ENCODE measurements at places on chromosomes 6 and 20.

DNA sequence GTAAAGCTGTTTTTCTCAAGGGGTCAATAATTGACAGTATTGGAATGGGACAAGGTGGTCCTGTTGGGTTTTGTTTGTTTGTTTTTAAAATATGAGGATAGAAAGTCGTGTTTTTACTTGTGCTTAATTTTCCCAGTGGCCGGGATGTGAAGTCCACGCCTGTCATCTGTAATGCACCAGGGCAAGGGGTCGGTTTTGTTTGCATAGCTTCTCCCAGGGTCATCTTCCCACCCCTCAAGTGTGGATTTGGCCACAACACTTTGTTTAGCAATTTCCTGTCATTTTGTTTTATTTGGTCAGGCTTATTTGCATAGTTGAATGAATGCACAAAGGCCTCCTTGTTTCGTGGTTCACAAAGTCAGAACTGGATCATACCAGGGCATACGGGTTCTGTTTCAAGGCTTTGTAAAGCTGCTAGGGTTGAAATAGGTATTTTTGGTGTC lies 29.8 kb downstream of the SYNJ2 start:
- no peak for DNase-seq

GRCh38 chr6:136673571-136673970 lies 118.7 kb downstream of the MAP3K5 start:
- DNase-seq = no peak

- DNase-seq = no peak
Observed at GRCh38 chr20:10537850-10538480, 102.9 kb downstream of the SLX4IP start.

GRCh38 chr6:73515204-73515655 lies 5.6 kb downstream of the EEF1A1 start:
- no peak for DNase-seq

GRCh38 chr6:145147981-145148749 lies 587.2 kb downstream of the EPM2A start:
- DNase-seq = no peak

DNA sequence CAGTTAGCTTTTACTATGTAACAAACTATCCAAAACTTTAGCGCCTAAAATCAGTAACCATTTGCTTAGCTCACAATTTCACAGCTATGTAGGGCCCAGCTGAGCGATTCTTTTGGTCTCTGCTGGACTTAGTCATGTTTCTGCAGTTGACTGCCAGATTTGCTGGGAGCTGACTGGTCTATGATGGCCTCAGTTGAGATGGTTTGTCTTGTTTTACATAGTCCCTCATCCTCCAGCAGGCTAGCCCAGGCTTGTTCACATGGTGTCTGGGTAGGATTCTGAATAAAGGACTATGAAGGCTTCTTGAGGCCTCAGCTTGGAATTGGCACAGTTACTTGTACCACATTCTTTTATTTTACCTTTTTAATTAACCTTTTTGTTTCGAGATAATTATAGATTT lies 247.8 kb upstream of the CHD6 start:
- no peak for DNase-seq

DNA sequence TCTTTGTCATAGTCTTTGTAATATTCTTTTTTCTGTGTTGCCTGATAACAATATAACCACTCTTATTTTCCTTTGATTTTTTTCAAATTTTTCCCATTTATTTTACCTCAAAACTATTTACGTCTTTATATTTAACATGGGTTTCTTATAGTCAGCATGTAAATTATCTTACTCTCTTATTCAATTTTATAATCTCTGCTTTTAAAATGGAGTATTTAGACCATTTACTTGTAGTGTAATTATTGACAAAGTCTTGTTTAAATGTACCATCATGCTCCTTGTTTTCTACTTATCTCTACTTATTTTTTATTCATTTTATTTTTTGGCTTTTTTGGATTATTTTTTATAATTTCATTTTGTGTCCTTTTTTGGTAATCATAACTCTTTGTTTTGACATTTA lies 476.5 kb upstream of the MAP3K7 start:
- DNase-seq = no peak

GRCh38 chr20:11776687-11777086 lies 141.0 kb upstream of the BTBD3 start:
- no peak for DNase-seq

GRCh38 chr6:73728548-73729205 lies 32.7 kb downstream of the CD109 start:
- DNase-seq = no peak

- no peak for DNase-seq
Observed at GRCh38 chr6:19865178-19865577, 28.0 kb downstream of the ID4 start.

DNA sequence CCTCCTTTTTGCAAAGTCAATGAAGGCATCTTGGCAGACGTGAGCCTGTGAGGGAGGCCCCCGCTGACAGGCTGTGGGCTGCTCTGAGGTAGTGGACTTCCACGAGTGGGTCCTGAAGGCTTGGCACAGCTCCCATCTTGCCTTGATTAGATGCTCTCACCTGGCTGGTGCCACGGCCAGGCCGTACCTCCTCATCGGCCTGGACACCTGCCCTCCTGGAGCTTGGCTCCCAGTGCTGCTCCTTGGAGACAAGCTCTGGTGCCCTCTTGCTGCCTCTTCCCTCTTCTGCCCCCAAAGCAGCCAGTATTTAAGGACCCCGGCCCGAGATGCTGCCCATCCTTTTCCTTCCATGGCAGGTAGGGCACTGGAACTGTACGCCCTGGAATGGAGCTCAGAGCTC lies 93.5 kb downstream of the ERMARD start:
- no peak for DNase-seq

DNA sequence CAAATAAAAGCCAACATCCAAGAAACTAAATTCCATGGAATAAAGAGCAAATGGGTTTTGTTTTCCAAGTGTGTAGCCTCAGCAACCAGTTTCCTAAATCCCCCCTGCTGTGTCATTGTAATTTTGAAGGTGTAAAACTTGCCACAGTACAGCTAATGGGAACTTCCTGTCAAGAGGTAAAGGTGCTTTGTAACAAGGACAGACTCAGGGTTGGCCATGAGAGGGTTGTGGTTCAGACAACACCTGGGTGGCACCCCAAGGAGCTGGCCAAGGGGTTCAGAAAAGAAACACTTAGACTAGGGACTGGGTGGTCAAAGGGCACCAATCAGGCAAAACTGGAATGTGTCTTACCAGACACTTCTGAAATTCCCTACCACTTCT lies 52.4 kb upstream of the LYRM2 start:
- no peak for DNase-seq

- no peak for DNase-seq
Observed at GRCh38 chr6:158207422-158207788, 39.3 kb downstream of the GTF2H5 start.

DNA sequence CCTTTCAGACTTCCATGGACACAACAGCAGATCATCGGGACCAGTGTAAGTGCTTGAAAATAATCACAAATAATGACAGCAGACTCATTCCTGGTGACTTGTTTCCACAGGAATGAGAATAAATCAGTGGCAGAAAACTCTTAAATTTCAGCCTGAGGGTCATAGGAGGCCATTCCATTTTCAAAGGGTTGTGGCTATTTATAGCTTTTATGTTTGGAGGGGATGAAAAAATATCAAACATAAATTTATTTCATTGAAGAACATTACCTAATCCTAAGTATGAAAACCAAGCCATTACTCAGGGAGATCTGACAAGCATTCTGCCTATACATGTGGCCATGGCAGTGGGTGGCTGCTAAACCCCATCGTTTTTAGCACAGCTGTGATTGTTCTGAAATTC lies 173.6 kb upstream of the CNR1 start:
- no peak for DNase-seq

DNA sequence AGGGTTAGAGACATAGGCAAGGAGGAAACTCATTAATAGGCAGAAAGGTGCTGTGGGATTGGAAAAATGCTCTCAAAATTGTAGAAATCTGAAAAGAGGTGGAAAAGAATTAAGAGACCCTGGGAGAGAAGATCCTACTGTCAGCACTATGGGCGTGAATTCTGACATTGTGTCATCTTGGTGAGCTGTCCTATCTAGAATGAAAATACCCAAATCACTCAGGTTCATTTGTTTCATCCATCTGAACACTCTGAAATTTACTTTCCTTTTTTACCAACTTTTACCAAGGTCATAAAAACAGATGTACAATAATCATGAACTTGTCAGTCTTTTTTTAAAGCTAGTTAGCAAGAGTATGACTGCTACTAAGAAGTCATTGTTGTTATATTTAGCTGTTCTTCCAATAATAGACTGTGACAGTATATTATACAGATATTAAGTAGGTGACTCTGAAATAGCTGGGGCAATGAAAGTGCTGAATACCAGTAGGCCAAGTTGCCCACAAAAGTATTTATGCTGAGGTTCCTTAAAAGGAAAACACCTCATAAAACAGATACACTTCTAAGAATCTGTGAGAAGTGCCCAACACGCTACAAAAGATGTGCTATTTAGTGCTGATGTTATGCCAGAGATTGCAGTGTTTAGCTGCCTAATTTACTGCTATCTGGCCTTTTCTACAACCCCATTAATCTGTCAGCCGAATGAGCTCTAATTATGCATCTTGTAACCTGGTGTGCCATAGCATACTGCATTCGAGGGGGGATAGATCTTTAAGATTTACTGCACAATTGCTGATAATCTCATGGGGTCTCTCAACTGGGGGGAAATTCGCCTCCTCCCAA lies 217.5 kb upstream of the SUPT3H start:
- DNase-seq = no peak

GRCh38 chr6:158500016-158500735 lies 59.7 kb upstream of the TMEM181 start:
- no peak for DNase-seq

- DNase-seq = no peak
Observed at GRCh38 chr6:110484321-110484720, 7.9 kb upstream of the SLC22A16 start.

All from C1 segment of cervical spinal cord (tissue), 14 donors.